ENCODE measurements at places on chromosomes 12 and 14.

DNA sequence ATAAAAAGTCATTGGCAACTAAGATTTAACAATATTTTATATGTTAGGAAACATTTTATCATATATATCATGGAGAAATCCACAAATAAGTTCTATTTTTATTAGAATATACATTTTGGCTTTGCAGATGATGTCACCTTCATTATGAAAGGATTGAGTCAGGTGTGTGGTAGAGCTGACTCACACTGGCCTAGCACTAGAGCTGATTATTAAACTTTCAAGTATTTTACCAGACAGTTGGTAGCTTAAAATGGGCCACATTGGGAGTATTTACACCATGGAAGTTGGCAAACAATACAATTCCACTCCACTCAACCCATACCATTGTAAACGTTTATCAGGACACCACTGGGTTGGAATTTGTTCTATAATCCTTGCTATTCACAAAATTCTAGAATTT lies 1036.6 kb downstream of the TRHDE start:
- DNase-seq, result no peak

GRCh38 chr12:127150479-127150878 lies 1116.5 kb upstream of the TMEM132C start:
- no peak for DNase-seq

DNA sequence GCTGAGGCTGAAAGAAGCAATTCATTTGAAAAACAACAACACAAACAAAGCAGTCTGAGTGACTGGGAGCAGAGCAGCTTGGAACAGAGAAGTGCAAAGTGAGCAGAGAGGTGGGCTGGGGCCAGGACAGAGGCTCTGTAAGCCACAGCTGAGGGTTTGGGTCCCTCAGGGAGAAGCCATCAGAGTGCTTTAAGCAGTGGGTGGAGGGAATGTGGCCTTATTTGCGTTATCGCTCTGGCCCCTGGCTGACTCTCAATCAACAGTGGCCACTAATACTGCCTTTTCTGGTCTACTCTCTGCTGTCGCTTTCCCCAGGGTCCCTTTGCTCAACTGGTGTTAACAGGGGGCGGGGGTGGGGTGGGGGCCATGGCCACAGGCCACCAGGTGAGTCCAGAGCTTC lies 44.2 kb downstream of the IRF2BPL start:
- DNase-seq, result no peak

DNA sequence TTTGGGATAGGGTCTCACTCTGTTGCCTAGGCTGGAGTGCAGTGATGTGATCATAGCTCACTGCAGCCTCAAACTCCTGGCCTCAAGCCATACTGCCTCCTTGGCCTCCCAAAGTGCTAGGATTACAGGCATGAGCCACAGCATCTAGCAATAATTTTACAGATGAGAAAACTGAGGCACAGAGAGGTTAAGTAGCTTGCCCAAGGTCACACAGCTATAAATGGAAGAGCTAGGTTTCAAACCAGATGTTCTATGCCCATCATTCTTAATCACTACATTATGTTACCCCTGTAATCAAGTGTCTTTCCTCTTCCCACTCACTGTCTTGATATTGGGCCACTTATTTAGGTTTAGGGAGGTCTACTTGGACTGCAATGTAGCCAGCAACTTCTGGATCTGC lies 3.6 kb downstream of the SLC17A8 start:
- no peak for DNase-seq

GRCh38 chr12:104354868-104355570 lies 51.5 kb downstream of the EID3 start:
- DNase-seq, result no peak

DNA sequence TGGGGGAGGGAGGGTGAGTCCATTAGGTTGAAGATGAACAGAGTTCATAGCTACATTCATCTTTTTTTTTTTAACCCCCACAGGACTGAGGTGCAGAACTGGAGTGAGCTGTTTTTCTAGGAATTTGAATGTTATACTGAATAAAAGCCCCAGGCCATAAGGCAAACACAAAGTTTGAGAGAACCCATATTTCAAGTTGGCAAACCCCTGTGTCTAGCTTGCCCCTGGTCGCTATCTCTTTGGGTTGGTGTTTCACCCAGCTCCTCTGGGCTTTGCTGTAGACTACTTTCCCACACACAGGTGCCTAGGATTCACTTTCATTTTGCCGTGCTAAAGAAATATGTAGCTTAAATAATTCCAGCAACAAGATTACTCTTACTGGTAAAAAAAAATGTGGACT lies 5.2 kb upstream of the LMO3 start:
- no peak for DNase-seq

- DNase-seq, result no peak
These were observed 44.3 kb downstream of the KCNA5 start for GRCh38 chr12:5087831-5088554.

GRCh38 chr14:56216626-56217379 lies 98.6 kb downstream of the PELI2 start:
- DNase-seq, result no peak

DNA sequence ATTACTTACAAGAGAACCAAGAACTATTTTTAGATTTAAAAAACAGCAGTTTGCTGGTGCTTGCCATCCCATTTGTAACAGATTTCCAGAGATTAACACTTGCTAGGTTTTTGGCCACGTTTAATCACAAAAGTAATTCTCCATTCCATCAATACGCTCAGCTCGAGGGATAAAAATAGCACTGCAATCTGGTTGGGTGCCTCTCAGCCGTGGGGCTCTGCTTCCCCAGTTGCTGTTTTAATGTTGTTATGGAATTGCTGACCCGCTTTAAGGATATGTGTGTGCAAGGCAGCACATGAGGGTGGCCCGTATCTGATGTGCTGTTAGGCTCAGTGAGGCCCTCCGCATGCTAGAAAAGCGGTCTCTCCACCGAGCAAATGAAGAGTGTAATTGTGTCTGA lies 222.2 kb upstream of the TMEM260 start:
- DNase-seq, result no peak

DNA sequence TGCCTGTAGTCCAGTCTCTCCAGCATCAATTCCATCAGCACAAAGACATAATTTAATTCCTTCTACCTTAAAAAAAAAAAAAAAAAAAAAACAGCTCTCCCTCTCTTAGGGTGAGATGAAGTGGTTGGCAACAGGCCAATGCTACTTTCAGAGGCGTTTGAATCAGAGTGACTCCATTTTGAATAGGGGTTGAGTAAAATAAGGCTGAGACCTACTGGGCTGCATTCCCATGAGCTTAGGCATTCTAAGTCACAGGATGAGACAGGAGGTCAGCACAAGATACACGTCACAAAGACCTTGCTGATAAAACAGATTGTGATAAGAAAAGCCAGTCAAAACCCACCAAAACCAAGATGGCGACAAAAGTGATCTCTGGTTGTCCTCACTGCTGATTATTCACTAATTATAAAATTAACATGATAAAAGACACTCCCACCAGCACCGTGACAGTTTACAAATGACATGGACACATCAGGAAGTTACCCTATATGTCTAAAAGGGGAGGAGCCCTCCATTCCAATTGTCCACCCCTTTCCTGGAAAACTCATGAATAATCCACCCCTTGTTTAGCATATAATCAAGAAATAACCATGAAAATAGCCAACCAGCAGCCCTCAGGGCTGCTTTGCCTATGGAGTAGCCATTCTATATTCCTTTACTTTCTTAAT lies 6.9 kb upstream of the TCL1B start:
- no peak for DNase-seq

- no peak for DNase-seq
These were observed 3.2 kb upstream of the DUSP6 start for GRCh38 chr12:89355243-89356068.

DNA sequence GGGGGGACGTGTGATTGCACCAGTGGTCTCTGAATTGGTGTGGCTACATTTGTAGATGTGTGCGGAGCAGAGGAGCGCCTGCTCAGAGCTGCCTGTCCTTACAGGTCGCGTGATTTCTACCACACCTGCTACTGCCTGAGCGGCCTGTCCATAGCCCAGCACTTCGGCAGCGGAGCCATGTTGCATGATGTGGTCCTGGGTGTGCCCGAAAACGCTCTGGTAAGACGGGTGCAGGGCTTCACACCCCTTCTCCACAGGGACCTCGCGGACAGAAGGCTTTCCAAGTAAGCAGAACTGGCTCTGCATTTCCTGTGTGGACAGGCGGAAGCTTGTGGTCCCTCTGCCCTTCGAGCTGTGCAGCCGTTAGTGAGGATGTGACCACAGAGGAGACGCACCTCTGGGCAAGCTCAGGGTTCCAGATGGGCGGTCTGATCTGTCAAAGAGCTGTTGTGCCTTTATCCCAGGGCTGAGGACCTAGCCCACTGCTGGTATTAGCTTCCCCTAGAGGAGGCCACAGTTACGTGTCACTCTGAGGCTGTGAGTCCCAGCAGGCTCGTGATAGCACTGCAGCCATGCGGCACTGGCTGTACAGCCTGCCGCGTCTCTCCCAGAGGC lies 47.7 kb downstream of the MAX start:
- no peak for DNase-seq

GRCh38 chr12:3313675-3314663 lies 177.0 kb upstream of the PRMT8 start:
- peak; percentile 35 for DNase-seq

Measured in activated CD4-positive, alpha-beta T cell treated with anti-CD3 and anti-CD28 coated beads, Interleukin-2, Interleukin-6, amounts not matched to agents 100 ng/mL and 50 ng/mL, durations not matched to agents 16 hours and 8 hours (primary cell).